ENCODE measurements at places on chromosomes 5 and 9.

GRCh38 chr9:95733741-95734666 is 141.5 kb upstream of the ERCC6L2 start:
- no peak for DNase-seq

- DNase-seq = no peak
These were observed 689.6 kb downstream of the TAF11L14 start for GRCh38 chr5:18323891-18324290.

- DNase-seq = no peak
These were observed 686 bp upstream of the COL27A1 start for GRCh38 chr9:114154600-114155102.

DNA sequence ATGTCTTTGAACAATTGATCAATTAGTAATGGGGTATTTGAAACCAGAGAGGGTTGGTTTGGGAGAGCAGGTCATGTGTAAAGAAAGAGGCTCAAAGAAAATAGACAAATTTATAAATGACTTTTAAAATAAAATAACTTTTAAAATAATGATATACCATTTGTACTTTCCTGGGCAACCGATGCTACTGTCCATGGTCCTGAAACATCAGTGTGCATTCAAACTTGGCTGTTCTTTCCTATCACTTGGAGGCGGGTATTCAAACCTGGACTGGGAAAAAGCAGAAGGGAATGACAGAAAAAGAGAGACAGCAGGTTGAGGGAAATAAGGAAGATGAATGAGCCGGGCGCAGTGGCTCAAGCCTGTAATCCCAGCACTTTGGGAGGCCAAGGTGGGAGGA is 1446.4 kb upstream of the WWC1 start:
- no peak for DNase-seq

GRCh38 chr9:89657765-89658164 is 53.0 kb downstream of the GADD45G start:
- DNase-seq = peak; percentile 57

DNA sequence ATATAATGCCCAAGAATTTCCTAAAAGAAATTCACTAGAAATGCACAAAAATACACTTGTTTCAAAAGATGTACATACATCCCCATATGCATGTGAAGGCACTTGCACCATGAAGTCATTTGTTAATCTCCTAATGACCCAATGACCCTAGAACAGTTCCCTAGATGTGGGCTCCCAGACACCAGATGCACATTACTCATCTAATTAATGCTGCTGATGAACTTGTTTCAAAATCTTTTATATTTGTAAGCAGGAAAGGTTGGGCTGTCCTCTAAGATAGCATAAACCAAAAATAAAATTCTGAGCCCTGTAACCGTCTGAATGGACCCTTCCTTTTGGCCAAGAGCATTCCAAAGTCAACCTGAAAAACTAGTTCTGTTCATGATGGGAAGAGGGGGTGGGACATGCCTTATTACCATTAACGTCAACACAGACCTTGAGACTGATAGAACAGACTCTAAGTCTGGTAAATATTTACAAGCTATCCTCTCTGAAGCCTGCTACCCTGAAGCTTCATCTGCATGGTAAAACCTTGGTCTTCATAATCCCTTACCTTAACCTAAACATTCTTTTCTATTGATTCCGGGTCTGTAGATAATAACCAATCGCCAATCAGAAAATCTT is 91.0 kb upstream of the DAPK1 start:
- DNase-seq = no peak

- DNase-seq = no peak
These were observed 34.6 kb upstream of the CPLX2 start for GRCh38 chr5:175836737-175837136.

- DNase-seq = peak; percentile 64
These were observed 79.3 kb downstream of the SLC28A3 start for GRCh38 chr9:84261070-84261746.

DNA sequence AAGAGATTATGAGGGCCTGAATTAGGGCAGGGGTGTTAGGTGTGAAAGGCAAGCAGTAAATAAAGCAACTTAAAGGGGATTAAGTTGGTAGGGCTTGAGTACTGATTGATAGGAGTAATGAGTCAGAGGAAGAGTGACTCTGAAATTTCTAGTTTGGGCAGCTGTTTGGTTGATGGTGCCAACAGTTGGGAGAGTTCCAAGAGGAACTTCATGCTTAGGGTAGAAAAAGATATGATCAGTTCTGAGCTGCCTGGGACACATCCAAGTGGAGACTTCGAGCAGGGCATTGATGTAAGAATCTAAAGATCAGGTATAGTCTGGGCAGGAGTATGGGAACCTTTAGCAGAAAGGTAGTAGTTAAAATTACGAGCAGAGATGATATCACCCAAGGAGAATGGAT is 10.2 kb downstream of the MAMDC2 start:
- no peak for DNase-seq

GRCh38 chr5:159456722-159457465 is 126.6 kb upstream of the IL12B start:
- DNase-seq = peak; percentile 72

DNA sequence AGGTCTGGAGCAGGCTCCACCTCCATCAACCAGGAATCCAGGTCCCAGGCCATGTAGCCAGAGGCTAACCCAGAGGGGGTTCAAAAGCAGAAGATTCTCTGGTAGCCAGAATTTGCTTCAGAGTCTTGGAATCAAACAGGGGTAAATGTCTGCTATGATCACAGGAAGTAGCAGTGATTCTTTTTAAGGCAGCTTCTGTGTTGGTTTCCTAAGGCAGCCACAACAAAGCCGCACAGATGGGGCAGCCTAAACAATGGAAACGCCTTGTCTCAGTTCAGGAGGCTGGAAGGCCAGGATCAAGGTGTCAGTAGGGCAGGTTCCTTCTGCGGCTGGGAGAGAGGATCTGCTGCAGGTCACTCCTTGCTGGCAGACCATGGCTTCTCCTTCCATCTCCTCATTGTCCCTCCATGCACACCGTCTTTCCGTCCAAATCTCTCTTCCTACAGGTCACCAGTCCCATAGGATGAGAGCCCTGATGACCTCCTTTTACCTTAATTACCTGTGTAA is 167.3 kb downstream of the ROR2 start:
- no peak for DNase-seq

GRCh38 chr9:104075801-104076753 is 18.0 kb upstream of the SMC2 start:
- no peak for DNase-seq

DNA sequence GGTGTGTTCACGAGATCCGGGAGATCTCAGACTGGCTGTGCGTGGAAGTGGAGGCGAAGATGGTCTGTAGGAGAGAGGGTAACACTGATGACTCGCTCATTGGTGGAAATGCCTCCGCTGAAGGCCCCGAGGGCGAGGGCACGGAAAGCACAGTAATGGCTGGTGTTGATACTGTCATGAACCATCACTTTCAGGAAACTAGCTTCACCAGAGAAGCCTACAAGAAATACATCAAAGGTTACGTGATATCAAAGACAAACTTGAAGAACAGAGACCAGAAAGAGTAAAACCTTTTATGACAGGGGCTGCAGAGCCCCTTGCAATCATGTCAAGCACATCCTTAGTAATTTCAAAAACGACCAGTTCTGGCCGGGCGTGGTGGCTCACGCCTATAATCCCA is 265.7 kb downstream of the GOLPH3 start:
- no peak for DNase-seq

GRCh38 chr9:86774116-86774515 is 173.2 kb downstream of the GAS1 start:
- no peak for DNase-seq

GRCh38 chr5:122458278-122458872 is 146.3 kb downstream of the SNCAIP start:
- DNase-seq = peak; percentile 24
